ENCODE measurements at places on chromosomes 6 and 20.
A peak's percentile ranks its signal among the peaks of the same experiment; 100 is the strongest.

- DNase-seq: no peak
Measured at GRCh38 chr20:20353576-20353975, 14.3 kb upstream of the INSM1 start.

DNA sequence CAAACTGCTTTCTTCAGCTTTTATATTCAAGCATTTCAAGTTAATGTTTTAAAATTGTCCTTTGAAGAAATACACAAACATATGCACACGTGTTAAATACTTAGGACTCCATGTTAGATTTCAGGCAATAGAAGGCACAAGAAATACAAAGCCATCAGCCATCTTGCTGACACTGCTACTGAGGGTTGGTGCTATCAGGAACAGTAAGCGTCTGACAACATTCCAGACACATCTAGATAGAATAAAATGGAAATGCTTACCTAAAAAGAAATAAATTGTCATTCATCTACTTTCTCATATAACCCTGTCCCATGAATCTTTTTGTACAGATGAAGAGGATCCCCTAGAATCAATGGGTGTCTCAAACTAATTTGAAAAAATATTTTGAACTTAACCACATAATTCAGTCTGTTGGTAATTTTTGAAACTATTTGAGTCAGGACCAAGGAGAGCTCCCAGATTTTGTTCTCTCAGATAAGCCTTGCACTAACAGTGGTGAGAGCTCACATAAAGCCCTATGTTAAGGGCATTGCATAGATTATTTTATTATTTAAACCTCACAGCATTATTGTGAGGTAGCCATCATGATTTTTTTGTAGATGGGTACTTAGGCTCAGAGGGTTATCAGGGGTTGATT, 631.1 kb upstream of the POU3F2 start:
- no peak for DNase-seq

DNA sequence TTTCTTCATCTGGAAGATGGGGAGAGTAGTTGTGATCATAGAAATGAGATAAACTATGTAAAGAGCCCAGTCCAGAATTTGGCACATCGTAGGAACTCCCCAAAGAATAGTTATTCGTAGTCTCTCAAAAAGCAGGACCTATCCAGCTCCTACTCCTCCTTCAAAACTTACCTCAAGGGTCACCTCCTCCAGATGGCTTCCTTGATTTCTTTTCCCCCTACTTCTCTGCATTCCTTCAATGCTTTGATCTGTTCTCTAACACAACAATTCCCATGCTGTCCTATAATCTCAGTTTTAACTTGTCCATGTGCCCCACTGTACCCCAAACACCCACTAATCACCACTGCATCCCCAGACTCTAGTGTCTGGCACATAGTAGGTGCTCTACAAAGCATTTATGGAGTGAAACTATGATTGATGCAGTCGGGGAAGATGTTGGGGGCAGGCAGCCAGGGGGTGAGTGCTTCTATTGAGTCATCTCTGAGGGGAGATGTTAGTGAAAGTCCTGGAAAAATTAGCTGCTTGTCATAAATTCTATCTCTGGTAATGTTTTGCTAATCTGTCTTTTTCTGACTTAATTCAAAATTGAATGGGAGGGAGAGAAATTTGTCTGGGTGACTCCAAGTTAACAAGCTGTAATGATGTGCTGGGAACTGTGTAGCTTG, 181.3 kb upstream of the KCNG1 start:
- no peak for DNase-seq

GRCh38 chr20:25692499-25692898, 4.2 kb downstream of the ZNF337 start:
- DNase-seq: no peak

DNA sequence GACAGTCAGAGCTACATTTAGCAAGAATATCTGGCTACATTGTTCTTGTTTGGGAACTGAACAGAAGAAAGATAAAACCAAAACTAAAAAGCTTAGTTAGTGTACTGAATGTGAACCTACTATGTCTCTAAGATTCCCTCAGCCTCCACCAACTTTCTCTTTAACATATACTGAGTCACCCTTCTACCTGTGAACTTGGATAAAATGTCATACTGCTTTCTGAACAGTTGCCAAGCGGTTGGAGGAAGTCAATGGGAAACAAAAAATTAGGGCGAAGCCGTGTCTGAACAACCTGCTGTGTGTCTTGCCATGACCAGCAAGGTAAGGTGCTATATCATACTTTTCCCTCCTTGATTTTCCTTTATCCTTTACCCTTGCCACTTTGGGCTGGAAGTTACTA, 243.5 kb downstream of the BTBD9 start:
- no peak for DNase-seq

DNA sequence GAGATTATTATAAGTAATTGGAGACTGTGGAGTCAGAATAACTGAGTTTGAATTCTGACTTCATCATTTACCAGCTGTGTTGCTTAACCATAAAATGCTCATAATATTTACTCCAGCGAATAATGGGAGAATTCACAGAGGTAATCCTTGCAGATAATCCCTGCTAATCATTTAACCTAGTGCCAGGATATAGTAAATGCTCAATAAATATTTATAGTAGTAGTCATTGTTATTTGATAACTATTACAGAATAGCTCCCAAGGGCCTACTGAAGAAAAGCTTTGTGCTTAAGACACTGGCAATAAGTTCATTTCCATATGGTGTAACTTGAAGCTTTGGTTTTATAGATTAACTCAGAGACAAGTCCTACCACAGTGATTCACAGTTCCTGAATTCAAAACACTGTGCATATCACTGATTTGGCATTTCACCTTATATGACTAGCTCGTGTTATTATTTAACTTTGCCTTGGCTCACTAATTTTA, 208.8 kb upstream of the PLCB4 start:
- DNase-seq: peak; percentile 87

- DNase-seq: no peak
Measured at GRCh38 chr20:6838181-6838826, 70.8 kb downstream of the BMP2 start.

- peak; percentile 25 for DNase-seq
Measured at GRCh38 chr6:136525586-136526195, 24.5 kb downstream of the MAP7 start.

- no peak for DNase-seq
Measured at GRCh38 chr6:29490055-29490454, 2.3 kb upstream of the MAS1L start.

DNA sequence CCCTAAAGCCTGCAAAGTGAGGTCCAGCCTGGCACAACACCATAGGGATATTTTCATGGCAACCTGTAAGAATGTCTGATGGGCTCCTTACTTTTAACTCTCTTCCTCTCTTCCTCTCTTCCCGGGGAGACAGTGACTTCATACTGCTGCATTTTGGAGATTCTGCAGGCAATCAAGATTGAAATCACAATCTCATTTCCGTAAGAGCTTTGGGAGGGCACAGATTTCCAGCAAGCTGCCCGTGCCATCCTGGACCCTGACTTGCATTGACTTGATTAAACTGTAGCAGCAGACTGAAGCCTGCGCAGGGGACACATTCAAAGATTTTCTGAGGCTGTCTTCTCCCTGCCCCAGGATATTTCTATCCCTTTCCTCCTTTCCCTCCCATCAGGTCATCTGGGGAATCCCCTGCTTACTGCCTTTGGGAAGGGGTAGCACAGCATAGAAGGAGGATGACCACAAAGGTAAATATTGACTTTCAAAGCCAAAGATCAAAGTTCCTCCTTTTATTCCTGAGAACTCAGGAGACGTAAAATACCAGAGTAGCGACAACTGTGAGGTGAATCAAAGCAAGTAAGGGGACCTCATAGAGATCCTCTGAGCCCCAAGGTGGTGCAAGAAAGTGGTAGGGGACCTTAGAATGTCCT, 504.0 kb upstream of the ARID1B start:
- no peak for DNase-seq

DNA sequence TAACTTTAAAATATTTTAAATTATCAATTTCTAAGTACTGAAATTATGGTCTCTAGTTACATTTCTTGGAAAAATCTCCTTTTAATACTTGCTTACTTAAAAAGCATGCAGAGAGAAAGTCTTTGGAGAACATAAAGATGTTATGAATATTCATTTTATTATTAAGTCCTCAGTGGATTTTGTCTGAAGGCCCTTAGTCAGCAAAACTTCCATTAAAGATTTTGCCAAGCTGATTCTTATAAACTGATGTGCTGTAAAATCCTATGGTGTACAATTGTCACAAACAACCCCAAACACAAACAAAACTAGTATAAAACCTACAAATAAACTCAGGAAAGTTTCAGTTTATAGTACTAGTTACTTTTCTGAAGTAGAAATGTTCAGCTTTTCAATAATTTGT, 372.7 kb downstream of the MEI4 start:
- no peak for DNase-seq

- DNase-seq: no peak
Measured at GRCh38 chr6:109853426-109853825, 124.7 kb upstream of the GPR6 start.

GRCh38 chr6:140586426-140587061, 1212.1 kb upstream of the CITED2 start:
- DNase-seq: no peak

- DNase-seq: no peak
Measured at GRCh38 chr6:7574500-7574899, 15.5 kb upstream of the SNRNP48 start.

GRCh38 chr6:144647406-144647964, 362.4 kb downstream of the UTRN start:
- no peak for DNase-seq

GRCh38 chr20:35912881-35913280, 41.4 kb downstream of the SCAND1 start:
- no peak for DNase-seq

GRCh38 chr6:112029045-112029822, 24.7 kb upstream of the CCN6 start:
- DNase-seq: peak; percentile 60

- DNase-seq: no peak
Measured at GRCh38 chr6:103236923-103237322, 1622.8 kb downstream of the HACE1 start.

DNA sequence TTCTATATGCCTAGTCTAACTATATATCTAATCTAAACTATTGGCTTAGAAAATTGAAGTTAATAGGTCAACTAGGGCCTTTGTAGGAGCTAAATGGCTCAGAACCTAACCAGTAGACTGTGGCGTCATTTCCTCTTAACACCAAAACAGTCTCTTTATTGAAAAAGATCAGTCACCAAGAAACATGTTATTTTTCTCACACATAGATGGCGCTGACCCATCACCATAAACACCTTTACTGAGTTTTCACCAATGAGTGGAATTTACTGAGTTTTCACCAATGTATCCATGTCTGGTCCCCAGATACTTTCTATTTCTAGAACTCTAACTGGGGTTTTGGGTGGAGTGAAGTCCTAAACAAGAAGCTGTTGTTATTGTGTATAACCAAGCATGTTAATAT, 636.0 kb downstream of the BCKDHB start:
- peak; percentile 63 for DNase-seq

GRCh38 chr6:142879527-142879926, 65.4 kb downstream of the HIVEP2 start:
- no peak for DNase-seq

DNA sequence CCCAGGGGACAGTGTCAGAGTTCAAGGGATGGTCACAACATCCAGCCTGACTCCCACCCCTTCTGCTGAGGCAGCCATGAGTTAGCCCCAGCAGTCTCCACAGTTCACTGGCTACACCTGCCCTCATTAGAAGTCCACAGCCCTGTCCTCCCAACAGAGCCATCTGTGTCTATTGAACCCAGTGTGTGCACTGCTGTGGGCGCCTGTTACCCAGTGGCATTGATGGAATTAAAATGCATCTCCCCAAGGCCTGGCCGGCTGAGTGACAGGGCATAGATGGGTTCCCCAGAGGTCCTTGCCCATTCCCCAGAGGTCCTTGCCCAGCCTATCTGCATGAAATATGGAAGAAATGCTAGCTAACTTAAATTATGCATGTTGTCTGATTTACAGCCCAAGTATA, 73.3 kb downstream of the PCSK2 start:
- no peak for DNase-seq

DNA sequence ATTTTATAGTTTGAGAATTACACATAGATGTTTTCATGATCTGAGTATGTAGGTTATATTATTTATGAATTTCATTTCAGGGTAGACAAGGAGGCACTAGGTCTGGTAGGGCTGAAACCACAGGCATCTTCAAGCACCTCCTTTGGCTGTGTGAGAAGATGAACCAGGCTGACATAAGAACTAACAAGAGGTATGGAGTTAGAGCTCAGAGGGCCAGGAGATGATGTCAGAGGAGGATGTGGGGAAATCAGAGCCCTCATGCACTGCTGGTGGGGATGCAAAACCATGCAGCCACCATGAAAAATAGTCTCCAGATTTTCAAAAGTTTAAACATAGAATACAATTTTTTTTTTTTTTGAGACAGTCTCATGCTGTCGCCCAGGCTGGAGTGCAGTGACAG, 13.6 kb upstream of the RIPOR3 start:
- peak; percentile 38 for DNase-seq

- DNase-seq: peak; percentile 57
Measured at GRCh38 chr20:50020288-50020687, 37.5 kb downstream of the SNAI1 start.

GRCh38 chr6:138349891-138350290, 27.8 kb upstream of the SMIM28 start:
- peak; percentile 23 for DNase-seq

DNA sequence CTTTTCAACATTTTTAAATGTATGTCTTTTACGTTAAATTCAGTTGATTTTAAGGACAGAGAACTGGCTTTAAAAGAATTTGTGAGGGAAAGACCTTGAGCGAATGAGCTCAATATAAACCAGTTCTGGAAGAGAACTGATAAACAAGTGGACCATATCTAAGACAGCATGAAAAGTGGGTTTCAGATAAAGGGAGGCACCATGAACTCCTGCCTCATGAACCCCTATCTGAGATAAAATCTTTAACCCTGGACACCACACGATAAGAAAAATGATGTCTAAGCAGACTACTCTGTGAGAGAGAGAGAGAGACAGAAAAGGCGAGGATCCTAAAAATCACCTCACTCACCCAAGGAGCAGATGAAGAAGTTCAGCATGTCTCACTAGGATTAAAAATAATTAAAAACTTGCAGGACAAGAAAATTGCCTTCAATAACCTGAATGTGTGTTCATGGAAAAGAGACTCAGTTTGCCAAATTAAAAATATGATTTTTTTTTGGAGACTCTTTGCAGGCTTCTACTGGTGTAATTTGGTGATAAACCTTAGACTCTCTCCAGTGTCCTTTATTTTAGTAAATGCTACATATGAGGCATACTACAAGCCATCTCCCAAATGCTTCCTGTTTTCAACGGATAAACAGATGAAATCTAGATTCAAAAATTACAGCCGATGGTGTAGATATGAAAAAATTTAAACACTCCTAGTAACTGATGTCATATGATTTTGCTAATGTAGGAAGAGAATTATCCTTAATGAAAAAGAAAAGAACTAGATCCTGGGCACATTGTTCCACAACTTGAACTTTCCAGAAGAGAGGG, 299.5 kb downstream of the ADGB start:
- DNase-seq: no peak

DNA sequence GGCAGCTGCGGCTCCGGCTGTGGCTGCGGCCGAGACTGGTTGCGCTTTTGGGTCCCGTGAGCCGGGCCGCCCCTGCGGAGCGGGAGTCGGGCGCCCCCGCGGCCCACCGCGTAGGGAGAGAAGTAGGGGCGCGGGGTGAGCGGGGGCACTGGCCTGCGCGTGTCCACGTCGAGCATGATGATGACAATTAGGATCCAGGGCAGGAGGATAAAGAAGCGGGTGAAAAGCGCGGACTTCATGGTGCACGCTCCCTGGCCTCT, 739 bp downstream of the B3GAT2 start:
- DNase-seq: no peak

Data from EH (cell line).